ENCODE measurements at places on chromosomes 6 and 20. TPM values are rescaled to one million over a fixed set of nuclear protein-coding genes. Genes with fewer than 3 reads are reported as not detected.

The TMEM217 gene
- 0.71 TPM for polyA plus RNA-seq

The PLCB4 gene
- 4.7 TPM for polyA plus RNA-seq

The ZKSCAN8 gene
- polyA plus RNA-seq, result 22.1 TPM

The LEMD2 gene
- 33.2 TPM for polyA plus RNA-seq

The SLC32A1 gene
- not detected for polyA plus RNA-seq

The KATNA1 gene
- polyA plus RNA-seq, result 23.0 TPM

The FOXC1 gene
- polyA plus RNA-seq, result 1.7 TPM

The SLC22A23 gene
- polyA plus RNA-seq, result 2.4 TPM

The TFAP2A gene
- 0.43 TPM for polyA plus RNA-seq

- DNase-seq, result no peak
These were observed 222.2 kb upstream of the PRSS16 start for GRCh38 chr6:27025351-27025750.

GRCh38 chr6:154058963-154059680 lies 20.1 kb downstream of the OPRM1 start:
- DNase-seq, result no peak

DNA sequence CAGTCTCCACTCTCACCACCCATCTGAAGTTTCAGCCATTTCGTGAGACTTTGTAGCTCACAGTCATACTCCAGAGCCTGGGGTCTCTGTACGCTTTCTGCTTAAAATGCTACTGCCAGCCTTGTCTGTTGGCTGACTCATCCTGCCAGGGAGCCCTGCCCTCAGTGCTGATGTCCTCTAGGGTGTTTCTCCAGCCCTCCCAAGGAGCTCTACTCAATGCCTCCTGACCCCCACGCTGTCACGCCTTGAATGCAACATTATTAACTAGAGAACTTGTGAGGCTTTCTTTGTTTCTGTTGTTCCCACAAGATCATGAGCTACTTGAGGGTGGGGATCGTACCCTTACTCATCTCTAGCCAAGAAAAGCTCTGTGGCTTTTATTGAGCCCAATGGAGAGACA lies 20.1 kb downstream of the KIF16B start:
- no peak for DNase-seq

GRCh38 chr6:8043221-8043620 lies 21.0 kb downstream of the BLOC1S5 start:
- DNase-seq, result no peak

DNA sequence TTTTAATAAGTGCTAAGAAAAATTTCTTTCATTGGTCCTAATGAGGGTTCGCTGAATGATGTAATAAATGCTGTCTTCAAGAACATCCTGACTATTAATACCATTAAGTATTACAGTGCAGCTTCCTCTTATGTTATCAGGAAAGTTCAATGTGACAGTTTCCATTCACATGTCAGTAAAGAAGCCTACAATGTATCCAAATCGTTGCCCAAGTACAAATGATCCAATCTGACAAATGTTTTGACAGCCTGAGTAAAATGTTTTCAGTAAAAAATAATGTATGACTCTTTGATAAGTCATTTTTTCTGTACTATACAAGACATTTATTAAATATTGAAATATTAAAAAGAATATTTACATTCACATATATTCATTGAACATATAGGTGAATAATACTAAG lies 496.1 kb upstream of the MANEA start:
- DNase-seq, result no peak

GRCh38 chr6:87656857-87657256 lies 45.2 kb downstream of the AKIRIN2 start:
- no peak for DNase-seq

GRCh38 chr20:32558526-32558925 lies 26.6 kb downstream of the NOL4L start:
- DNase-seq, result no peak

GRCh38 chr6:170222498-170223471 lies 68.1 kb downstream of the DLL1 start:
- no peak for DNase-seq

DNA sequence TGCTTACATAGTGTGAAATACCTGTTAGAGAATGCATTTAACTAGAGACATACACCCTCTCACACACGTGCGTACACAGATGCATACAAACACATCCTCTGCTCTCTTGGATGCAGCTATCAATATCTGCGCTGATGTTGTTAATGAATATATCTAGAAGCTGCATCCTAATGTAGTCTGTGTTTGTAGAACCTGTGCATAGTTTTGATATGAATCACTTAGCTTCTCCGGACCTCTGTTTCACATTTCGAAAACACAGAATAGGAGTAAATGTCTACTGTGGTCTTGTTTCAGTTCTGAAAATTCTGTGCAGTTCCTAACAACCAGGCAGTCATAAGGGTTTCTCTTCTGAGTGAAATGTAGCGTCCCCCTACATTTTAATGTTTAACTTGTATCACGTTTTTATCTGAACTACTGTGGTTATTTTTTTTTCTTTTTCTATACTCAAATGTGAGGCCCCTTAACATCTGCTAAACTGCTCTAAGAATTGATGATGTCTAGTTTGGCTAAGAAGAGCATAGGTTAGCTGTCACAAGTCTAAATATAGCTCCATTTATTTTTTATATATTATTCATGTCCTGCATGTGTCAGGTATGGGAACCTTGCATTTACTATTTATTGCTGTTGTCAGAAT lies 254.5 kb downstream of the TMEM242 start:
- no peak for DNase-seq

GRCh38 chr6:30463242-30463641 lies 26.1 kb upstream of the HLA-E start:
- no peak for DNase-seq

GRCh38 chr6:24009319-24009718 lies 116.7 kb upstream of the NRSN1 start:
- DNase-seq, result no peak

DNA sequence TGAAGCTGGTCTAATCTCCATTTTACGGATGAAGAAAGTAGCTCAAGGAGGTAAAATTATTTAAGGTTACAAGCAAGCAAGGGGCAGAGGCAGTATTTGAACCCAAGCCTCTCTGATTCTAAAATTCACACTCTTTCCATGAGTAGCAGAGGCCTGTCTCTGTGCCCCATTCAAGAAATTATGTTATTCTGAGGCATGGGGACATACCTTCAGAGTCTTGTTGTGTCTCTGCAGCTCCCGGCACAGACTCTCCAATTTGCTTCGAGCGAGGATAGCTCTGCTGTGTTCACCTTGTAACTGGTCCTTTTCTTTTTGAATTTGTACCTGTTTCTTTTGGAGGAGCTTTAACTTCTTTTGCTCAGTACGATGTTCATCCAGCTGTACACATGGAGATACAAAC lies 21.5 kb downstream of the TXLNB start:
- no peak for DNase-seq

- no peak for DNase-seq
These were observed 359 bp downstream of the PHIP start for GRCh38 chr6:79077715-79078074.

- DNase-seq, result no peak
These were observed 502.0 kb downstream of the BMP2 start for GRCh38 chr20:7269452-7269851.

- no peak for DNase-seq
These were observed 759.8 kb upstream of the CITED2 start for GRCh38 chr6:140134224-140134623.

GRCh38 chr6:117290173-117290846 lies 25.0 kb downstream of the VGLL2 start:
- no peak for DNase-seq

- no peak for DNase-seq
These were observed 19.6 kb upstream of the MICB start for GRCh38 chr6:31478186-31478950.

DNA sequence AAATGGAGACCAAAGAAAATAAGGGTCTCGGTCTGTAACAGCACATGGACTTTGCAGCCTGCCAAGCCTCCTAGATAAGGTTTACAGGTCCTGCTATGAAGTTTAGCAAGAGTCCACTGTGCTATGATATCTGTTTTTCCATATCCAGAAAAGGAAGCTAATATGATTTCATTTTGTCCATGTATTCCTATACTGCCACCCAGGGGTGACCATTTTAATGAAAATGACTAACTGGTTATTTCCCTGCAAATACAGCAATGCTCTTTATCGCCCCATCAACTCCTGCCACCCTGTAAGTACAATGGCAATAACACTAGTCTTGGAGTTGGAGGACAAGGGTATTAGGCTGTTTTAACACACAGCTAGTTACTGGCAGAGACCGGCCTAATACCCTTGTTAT lies 115.2 kb upstream of the GLP1R start:
- DNase-seq, result peak; percentile 1

GRCh38 chr6:84403545-84403944 lies 176.1 kb upstream of the CEP162 start:
- DNase-seq, result no peak

- DNase-seq, result no peak
These were observed 236.9 kb downstream of the EPM2A start for GRCh38 chr6:145498425-145498824.

GRCh38 chr6:37485291-37485702 lies 14.4 kb downstream of the CCDC167 start:
- no peak for DNase-seq

DNA sequence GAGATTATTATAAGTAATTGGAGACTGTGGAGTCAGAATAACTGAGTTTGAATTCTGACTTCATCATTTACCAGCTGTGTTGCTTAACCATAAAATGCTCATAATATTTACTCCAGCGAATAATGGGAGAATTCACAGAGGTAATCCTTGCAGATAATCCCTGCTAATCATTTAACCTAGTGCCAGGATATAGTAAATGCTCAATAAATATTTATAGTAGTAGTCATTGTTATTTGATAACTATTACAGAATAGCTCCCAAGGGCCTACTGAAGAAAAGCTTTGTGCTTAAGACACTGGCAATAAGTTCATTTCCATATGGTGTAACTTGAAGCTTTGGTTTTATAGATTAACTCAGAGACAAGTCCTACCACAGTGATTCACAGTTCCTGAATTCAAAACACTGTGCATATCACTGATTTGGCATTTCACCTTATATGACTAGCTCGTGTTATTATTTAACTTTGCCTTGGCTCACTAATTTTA lies 208.8 kb upstream of the PLCB4 start:
- no peak for DNase-seq

GRCh38 chr20:5171064-5171789 lies 44.4 kb downstream of the CDS2 start:
- no peak for DNase-seq

DNA sequence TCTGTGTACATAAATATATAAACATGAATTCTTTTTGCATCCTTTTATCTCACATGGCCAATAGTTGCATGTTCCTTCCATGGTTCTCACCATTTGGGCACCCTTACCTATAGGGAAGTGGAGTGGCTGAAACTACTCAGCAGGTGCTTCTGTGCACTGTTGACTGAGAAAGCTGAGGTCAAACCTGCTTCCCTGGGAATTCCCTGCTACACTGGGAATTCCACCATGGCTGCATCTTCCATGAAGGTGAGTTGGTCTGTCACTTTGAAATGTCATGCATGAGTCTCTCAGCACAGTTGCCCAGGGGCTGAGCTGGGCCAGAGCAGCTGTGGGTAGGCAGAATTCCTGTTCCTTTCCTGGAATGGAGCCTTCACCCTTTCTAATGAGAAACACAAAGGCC lies 193.8 kb upstream of the PRSS16 start:
- DNase-seq, result no peak

- DNase-seq, result no peak
These were observed 153.8 kb downstream of the RIMS1 start for GRCh38 chr6:72040111-72040510.

- DNase-seq, result no peak
These were observed 32.5 kb downstream of the TOP1 start for GRCh38 chr20:41061155-41061554.

DNA sequence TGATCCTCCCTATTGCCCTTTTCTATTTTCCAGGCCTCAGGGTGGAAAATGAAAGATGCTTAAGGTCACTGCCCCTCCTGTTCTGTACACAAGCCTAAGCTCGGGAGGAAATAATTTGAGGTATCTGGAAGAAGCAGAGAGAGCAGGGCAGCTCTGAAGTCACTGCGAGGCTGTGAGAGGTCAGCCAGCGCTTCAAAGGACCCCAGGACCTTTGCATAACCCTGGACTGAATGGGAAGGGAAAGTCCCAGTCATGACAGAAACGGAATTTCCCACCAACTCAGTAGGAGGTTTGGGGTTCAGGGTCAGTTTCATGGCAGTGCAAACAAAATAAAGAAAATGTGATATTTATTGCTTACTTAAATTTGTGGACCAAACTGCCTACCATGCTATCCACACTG lies 58.1 kb downstream of the LRFN2 start:
- DNase-seq, result no peak

DNA sequence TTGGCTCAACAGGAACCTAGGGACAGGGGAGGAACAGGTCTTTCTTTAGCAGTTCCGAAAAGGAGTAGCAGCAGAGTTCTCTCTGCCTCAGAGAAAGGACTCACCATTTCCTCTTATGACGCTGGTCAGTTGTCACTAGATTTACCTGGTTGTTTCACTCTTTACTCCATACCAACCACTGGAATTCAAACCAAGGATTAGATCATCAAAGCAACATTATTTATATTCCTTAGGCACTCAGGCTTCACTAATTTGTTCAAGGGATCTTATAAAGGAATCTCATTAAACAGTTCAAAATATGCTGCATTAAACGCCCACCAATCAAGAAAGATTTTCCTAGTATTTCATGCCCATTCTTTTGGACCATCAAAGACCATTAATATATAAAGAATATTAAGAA lies 1129.5 kb upstream of the MAP3K7 start:
- DNase-seq, result no peak

DNA sequence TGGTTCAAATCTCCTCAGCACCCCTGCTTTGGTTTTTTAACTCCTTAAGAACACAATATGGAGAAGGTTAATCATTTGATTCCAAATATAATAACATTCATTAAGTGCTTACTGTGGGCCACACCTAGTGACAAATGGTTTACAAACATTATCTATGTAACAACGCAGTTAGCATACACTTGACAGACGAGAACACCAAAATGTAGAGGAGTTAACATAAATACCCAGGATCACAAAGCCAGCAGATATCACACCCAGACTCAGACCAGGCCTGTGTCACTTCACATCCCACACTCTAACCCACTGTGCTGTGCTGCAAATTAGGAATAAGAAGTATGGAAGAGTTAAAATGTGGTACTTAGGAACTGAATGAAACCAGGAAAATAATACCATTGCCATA lies 82.9 kb downstream of the AGPAT4 start:
- DNase-seq, result no peak

DNA sequence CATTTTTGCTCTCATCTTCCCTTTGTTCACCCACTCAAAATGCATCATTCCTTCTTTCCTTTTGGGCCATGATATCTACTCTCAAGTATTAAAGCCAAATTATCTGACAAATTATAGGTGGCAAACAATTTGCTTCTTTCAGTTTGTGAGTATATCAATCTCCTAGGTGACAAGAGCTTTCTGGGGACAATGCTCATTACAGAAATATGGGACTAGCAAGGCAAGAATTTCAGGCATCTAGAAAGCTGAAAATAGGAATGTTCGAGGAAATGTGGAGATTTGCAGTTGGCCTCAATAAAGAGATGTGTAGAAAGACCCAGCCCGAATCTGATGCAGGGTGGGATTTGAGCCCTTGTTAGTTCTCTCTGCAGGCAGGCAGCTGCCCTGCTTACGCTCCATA lies 71.8 kb downstream of the ALDH8A1 start:
- no peak for DNase-seq

GRCh38 chr6:113644861-113645575 lies 212.1 kb upstream of the MARCKS start:
- no peak for DNase-seq
